ENCODE measurements at places on chromosomes 12 and 14.
A peak's percentile ranks its signal among the peaks of the same experiment; 100 is the strongest.

GRCh38 chr12:132850291-132850690, 21.6 kb upstream of the GOLGA3 start:
- DNase-seq = no peak

GRCh38 chr14:26531894-26532293, 65.9 kb downstream of the NOVA1 start:
- no peak for DNase-seq

GRCh38 chr14:52703225-52703624, 3.8 kb upstream of the PSMC6 start:
- DNase-seq = no peak

DNA sequence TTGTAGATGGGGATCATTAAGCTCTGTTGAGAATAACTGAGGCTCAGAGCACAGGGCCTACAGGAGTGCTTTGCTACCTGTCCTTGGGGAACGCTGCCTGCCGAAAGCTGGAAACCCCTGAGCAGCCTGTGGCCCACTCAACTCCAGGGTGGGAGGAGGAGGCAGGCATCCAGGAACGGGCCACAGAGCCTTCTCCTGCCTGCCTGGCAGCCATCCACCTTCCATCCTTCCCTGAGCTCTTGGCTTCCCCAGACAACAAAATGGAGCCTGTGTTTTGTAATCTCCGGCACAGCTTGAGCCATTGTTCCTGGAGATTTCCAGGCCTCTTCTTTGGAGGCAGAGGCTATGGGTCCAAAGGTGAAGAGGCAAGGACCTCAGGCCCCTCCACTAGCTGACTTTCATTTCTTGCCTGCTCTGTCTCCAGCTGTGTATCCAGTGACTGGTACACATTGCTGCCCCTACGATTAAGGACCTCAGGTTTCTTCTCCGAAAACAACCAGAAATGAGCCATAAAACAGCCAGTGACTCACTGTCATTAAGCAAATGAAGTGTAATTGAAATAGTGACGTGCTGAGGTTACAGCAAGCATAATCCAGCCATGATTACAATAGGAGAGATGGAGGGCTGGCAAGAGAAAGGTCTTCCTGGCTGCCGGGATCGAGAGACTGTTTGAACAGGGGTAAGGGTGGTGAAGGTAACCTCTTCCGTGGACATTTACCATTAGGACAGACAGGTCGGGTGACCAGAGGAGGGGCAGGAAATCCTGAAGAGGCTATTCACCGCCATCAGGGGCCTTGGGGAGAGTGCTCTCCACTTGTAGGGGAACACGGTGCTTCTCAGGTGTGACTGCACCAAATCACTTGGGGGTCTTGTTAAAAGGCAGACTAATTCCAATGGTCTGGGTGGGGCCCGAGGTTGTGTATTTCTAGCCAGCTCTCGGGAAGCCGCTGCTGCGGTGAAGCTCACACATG, 56.3 kb upstream of the KCNA5 start:
- peak; percentile 79 for DNase-seq

DNA sequence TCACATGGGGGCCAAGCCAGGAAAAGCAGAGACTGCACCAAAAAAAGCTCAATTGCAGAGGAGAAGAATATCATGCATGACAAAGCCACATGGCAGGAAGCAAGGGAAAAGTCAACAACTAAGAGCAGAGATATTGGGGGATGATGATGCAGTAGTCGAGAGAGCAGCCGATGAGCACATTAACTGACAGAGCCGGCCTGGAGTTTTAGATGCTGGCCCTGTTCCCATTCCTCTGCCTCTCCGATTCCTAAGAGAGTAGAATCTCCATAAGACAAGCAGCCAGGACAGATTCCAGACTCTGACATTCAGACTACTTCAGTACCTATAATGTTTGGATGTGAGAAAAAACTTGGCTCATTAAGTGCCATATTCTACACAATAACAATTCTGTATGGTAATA, 155.9 kb downstream of the KCNH5 start:
- peak; percentile 32 for DNase-seq

DNA sequence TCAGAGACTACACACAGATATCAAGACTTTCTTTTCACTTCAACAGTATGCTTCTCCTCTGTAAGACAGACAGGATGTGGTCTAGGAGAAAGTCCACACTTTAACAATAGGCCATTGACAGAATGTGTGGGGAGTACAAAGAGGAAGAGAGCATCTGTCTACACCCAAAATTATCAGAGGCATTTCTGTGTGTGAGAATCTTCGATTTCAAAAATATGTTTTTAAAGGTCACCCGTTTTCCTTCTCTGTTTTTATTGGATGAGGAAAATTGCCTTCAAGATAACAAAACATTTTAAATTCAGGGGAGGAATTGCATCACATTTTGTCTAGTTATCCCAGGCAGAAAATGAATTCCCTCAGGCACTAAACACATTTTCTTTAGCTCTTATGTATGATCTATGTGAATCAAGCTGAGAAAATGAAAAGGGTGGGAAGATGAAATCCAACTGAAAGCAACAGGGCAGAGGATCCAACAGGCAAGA, 16.4 kb downstream of the NAV3 start:
- DNase-seq = no peak

DNA sequence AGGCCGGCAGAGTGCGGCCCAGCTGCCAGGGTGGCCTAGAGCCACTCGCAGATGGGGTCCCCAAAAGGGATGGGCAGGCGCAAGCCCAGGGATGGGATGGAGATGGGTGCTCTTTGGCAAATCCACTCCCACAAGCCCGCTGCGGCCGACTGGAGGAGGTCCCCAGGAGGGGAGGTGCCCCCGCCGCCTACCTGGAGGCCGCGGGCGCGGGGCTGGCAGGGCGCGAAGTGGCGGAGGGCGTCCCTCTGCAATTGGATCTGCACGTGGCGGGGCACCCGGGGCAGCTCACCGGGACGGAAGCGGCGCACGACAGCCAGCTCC, 730 bp downstream of the PPP1R3E start:
- DNase-seq = no peak

DNA sequence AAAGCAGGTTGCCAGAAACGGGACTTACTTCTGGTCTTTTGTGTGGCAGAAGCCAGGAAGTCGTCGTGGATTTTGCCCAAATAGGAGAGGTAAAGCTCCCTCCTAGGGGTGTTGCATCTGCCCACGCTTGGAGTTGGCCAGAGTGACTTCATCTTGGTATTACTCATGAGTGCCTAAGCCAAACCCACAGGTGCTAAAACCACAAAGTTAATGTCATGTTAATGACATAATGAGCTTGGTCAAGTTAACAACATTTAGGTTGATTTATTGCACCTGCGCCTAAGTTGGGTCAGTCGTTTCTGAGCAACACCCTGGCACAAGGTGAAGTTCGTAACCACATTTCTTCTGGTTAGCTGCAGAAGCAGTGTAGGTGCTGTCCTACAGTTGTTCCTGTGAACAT, 225.2 kb downstream of the FUT8 start:
- DNase-seq = no peak

DNA sequence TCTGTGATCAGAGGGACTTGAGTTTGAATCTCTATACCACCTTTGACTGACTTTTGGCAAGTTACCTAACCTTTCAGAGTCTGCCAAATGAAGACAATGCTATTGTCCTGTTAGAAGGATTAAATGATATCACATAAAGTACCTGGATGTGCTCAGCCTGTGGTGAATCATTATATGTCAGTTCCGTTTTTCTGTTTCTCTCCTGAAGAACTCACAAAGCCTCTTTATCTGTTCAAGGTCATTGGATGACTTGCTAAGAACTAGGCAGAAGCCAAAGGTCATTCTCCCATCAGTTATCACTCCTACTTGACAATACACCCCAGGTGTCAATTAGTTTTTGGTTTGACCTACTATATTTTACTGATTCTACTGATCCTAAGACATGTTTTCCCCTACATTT, 174.6 kb downstream of the CACNA1C start:
- no peak for DNase-seq

DNA sequence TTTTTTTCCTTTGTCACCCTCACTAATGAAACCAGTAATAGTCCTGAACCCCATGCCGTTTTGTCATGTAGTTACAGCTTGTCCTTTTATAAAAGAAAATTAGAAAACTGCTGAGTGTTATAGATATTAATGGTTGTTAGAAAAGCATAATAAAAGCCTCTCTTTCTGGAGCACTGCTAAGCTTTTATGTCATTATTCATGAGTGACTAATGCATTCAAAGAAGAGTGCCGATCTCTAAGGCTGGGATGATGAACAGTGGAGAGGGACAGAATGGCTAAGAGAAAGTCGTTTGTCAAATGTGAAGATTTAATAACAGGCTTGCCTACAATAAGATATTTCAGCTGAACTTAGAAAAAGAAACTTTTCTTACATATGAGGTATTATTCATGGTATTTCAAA, 121.6 kb downstream of the MGAT4C start:
- DNase-seq = no peak

- DNase-seq = peak; percentile 90
These were observed 128.0 kb downstream of the RFLNA start for GRCh38 chr12:124422570-124423523.

DNA sequence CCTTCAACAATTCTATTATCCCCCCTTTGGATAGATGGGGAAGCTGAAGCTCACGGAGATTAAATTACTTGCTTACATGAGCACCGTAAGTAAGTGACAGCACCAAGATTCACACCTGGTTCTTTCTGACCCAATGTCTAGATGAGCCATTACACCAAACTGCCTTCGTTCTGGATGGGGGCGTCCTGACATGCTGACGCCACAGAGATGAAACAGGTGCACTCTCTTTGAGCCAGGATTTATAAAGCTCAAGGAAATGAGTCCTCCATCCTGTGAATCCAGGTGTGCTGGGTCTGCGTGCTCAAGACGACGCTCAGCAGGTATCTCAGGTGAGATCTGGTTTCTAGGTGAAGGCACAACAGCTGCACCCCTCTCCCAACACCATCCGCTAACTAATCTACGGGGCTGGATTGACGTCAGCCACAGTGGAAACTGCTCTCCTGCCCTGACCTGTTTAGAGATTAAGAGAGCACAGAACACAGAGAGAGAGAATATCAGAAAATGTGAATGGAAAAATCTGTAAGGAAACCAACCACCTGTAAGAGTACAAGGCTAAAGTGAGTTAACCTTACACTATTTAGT, 61.6 kb downstream of the KSR2 start:
- DNase-seq = no peak

DNA sequence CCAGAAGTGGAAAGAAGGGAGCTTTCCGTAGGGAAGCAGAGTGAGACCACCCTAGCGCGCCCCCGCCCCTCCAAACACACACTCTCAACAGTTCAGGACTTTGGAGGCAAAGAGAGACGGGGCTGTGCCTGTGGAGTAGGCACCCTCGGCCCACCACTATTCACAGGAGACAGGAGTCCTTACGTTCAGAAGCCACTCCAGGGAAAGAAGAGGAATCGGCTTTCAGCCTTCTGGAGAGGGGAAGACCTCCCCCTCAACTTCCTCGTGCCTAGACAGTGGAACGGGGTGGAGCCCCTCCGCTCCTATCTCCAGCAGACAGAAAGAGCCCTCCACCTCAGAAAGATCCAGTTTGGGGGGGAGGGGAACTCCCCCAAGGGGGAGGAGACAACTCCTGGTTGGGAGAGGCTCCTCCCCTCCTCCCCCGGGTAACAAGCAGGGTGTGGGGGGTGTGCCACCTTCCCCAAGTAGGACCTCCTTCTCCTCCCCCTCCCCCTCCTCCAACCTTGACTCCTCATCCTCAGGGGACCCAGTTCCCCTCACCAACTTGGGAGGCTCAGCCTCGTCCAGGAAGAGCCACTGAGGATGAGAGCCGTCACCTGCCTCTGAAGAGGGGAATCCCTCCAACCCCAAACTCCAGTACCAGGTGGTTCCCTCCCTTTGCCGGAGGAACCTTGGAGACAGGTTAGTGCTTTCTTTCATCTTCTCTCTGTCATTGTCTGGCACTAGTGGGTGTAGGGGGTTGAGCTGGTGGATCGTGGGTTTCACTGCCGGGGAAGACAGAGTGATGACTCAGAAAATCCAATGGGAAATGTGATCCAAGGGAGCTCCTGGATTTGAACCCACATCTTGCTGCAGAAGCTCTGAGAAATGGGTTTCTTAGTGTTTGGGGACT, 883 bp downstream of the FOXJ2 start:
- DNase-seq = peak; percentile 4

- peak; percentile 83 for DNase-seq
These were observed 9.2 kb downstream of the DGKA start for GRCh38 chr12:55940065-55940732.

DNA sequence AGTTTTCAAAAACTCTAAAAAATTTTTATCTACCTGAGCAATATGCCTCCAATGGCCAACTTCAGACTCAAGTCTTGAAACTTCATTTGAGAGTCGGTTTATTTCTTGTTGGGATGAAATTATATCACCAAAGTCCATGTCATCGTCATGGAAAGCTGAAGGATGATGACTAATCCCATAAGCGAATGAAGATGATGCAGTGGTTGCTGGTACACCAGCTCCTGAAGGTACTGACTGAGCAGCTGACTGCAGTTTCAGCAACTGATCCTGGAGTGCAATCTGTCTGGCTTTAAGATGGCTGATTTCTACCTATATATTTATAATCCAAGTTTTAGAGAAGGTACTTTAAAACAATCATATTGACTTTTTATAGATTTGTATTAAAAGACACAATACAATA, 18.3 kb downstream of the TRIP11 start:
- no peak for DNase-seq

DNA sequence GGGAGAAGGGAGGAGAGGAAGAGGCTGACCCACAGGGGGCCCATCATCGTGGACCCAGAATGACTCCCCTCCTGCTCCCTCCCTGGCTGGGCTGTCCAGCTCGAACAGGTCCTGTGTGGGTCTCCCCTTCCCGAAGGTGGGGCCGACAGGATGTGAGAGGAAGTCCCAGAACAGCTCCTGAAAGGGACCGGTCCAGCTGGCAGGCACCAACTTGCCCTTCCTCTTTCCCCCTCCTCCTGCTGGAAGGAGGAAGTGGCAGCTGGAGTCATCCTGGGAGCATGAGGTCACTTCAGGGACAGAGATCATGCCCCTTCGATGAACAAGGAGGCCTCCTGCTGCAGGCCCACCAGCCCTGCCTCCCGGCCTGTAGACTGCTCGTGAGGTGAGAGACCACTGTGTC, 35.0 kb upstream of the BEGAIN start:
- no peak for DNase-seq

- no peak for DNase-seq
These were observed 429.4 kb downstream of the DIO2 start for GRCh38 chr14:79781882-79782281.

DNA sequence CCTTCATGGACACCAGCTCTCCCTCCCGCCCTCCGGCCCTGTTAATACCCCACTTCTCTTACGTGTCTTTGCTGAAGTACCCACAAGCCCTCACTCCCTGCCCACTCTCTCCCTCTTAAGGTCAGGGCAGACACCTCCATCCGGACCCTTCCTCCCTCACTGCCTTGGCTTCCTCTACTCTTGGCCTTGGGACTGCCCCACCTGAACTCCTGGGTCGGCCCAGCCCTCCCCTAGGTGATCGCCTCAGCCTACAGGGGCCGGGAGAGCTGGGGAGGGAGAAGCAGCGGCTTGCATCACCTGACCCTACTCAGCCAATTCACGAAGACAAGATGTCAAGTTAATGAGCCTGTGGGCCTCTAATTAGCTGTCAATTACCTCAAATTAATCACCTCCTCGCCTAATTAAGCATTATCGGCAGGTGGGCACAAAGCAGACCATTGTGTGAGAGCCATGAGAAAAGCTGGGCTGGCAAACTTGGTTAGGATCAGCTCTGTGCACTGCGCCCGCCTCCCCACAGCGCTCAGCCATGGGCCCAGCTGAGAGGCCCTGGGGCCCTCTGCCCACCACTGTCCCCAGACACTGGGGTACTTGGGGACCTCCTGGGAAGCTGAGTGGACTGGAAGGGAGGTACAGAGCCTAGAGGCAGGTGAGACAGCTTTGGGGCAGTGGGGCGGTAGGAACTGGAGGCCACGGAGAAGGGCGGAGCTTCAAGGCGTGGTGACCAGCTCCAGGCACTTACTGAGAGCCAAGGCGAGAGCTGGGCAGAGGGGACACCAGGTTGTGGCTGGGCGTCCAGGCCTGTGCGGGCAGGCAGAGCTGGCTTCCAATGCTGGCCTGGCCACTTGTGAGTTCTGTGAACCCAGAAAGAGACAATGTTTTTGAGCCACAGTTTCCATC, 25.1 kb upstream of the VSX2 start:
- no peak for DNase-seq

Data from NCI-H2081 (cell line).